KG1 (cell line): ENCODE measurements at places on chromosomes 5 and 9.

DNA sequence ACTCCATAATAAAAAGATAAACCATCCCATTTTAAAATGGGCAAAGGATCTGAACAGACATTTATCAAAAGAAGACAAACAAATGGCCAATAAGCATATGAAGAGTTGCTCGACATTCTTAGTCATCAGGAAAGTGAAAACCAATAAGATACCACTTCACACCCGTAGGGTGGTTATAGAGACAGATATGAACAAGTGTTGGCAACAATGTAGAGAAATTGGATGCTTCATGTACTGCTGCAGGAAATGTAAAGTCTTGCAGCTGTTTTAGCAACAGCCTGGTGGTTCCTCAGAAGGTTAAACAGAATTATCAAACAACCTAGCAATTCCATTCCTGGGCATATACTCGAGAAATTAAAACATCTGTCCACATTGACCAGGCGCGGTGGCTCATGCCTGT is 42.5 kb downstream of the GTF3C4 start:
- DNase-seq, result no peak

- no peak for DNase-seq
Measured at GRCh38 chr5:135569755-135570452, 8.9 kb downstream of the CXCL14 start.

DNA sequence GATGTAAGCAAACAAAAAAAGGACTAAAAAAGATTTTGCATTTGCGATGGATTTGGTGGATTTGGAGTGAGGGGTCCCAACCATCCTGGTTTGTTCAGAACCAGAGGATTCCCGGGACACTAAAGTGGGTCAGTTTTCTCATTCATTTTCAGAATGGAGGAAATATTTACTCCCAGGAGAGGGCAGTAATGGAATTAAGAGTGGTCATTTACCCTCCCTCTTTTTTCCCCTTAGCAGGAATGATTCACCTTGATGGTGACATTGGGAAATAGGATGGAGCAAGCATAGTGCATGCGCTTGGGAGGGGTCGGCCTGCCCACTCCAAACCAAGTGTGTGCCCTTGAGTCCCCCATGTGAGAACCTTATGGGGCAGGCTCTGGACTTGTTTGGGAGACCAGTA is 164.2 kb upstream of the PUM3 start:
- no peak for DNase-seq

- no peak for DNase-seq
Measured at GRCh38 chr9:102202126-102202525, 463.7 kb upstream of the GRIN3A start.

GRCh38 chr9:136808075-136808805 is 492 bp downstream of the RABL6 start:
- no peak for DNase-seq

DNA sequence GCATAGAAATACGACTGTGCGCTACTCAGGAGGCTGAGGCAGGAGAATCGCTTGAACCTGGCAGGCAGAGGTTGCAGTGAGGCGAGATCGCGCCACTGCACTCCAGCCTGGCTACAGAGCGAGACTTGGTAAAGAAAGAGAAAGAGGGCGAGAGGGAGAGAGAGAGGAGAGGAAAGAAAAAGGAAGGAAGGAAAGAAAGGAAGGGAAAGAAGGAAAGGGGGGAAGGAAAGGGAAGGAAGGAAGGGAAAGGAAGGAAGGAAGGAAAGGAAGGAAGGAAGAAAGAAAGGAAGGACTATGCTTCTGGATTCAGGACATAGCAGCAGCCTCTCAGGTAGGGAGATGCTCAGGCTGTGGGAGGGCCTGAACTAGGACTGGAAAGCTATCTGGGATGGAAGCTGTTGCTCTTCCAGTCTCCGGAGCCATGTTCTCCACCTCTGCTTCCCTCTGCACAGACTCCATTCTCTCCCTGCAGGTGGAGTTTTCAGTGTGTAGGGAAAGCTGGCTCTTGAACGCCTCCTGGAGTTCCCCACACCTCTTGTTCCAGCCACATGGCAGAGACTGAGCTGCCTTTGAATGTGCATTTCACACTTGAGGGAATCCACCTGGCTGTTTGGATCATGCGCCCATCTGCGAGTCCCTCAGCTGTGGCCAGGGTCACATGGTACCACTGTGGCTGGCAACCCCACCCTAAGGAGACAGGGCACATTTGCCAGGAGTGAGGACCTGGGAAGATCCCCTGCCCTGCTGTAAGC is 9.1 kb downstream of the SWI5 start:
- DNase-seq, result no peak

GRCh38 chr9:8456344-8456743 is 656.8 kb upstream of the DMAC1 start:
- DNase-seq, result no peak

DNA sequence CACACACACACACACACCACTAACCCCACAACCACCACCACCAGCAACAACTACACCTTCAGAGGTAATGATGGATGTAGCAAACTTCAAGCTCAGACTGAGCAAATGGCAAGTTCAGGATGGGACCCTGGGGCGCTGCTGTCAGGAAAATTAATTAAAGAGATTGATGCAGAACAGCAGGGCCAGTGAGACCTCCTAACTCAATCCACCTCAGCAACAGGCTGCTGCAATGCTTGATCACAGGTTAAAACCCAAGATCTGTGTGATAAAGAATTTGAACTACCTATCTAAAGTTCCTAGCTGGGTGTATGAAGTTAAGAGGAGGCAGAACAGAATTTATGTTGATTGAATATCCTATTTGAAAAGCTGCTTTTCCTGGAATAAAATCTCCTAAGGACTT is 140.3 kb upstream of the FER start:
- no peak for DNase-seq

- DNase-seq, result no peak
Measured at GRCh38 chr9:19465586-19466279, 56.9 kb downstream of the ACER2 start.

GRCh38 chr5:36605241-36605640 is 1.2 kb upstream of the SLC1A3 start:
- no peak for DNase-seq

- no peak for DNase-seq
Measured at GRCh38 chr9:126395439-126396212, 69.0 kb downstream of the MVB12B start.

DNA sequence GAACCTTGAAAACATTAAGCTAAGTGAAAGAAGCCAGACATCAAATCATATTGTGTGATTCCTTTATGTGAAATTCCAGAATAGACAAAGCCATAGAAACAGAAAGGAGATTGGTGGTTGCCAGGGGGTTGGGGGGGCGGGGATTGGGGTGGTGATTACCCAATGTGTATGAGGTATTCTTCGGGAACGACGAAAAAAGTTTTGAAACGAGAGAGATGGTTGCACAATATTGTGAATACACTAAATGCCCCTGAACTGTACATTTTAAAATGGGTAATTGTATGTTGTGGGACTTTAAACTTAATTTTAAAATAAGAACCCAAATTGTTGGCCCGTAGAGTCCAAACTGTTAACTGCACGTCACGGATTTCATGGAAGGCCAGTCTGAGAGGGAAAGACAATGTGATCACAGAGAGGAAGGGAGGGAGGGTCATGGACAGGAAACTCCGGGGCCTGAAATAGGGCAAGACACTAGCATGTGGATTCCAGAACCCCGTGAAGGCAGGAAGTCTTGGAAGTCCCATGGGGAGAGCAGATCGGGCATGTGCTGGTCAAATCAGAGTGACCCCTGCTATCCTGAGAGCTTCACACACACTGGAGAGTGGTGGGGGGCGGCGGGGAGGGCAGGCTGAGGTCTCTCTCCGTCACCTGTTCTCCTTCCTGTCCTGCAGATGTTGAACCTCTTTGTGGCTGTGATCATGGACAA is 218.4 kb downstream of the CACNA1B start:
- no peak for DNase-seq

GRCh38 chr5:52783226-52783959 is 4.3 kb upstream of the ITGA1 start:
- DNase-seq, result no peak

GRCh38 chr9:95008151-95008771 is 281.8 kb downstream of the AOPEP start:
- DNase-seq, result no peak

- DNase-seq, result no peak
Measured at GRCh38 chr9:125851979-125852378, 104.8 kb downstream of the PBX3 start.

DNA sequence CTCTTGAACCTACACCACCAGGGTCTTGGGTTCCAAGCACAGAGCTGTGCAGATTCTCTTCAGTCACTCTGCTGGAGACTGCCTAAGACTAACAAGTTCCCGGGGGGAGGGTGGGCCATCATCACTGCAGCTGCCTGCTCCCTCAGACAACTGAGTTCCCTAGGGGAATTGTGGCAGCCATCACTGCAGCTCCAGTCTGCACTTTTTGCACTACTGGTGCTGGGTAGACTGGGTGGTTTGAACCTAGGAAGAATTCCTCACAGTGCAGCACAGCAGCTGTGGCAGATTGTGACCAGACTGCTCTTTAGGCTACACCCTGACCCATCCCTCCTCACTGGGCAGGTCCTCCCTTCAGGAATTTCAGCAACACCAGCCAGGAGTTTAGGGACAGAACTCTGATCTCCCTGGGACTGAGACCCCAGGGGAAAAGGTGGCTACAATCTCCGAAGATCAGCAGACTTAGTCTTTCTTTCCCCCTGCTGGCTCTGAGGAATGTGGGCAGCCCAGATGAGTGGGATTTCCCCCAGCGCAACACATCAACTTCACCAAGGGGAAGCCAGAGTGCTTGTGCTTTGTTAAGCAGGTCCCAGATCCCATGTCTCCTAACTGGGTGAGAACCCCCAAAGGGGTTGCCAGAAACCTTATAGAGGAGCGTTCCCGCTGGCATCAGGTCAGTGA is 30.9 kb upstream of the RGMB start:
- no peak for DNase-seq

GRCh38 chr5:19488786-19489185 is 499.2 kb downstream of the CDH18 start:
- no peak for DNase-seq

GRCh38 chr5:36403632-36404311 is 102.1 kb upstream of the RANBP3L start:
- peak; percentile 39 for DNase-seq

- no peak for DNase-seq
Measured at GRCh38 chr5:41788941-41789368, 81.3 kb downstream of the OXCT1 start.
